ENCODE measurements at places on chromosomes 4 and X.

GRCh38 chr4:104210420-104210819 lies 284.3 kb downstream of the CXXC4 start:
- DNase-seq: no peak

DNA sequence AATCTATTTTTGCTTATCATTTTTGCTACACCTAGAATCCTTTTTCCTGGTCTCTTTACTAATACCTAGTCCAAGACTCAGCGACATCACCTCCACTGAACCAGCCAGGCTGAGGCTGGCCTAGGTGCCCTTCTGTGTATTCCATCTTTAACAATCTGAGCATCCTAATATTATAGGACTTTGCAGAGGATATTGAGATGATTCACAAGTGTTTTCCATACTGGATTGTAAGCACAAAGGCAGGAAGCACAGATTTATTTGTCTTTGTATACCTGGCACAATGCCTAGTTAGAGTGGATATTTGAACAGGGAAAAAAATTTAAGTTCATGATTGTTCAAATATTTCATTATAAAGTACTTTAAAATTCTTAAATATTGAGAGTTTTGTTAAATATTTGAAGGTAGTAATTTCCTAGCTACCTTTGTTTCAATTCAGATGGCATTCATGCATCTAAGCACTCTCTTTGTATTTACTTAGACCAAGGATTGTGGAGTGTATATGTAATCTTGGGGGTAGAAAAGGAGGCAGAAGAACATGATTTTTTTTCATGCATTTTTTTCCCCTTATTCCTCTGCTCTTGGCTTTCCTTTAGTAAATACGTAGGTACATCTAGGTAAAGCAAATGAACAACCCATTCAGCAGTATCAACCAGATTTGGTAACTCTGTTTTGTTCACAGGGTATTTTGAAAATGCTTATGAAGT lies 18.4 kb downstream of the SMARCA5 start:
- no peak for DNase-seq

- peak; percentile 13 for DNase-seq
Measured at GRCh38 chr4:150950657-150951288, 64.3 kb downstream of the LRBA start.

DNA sequence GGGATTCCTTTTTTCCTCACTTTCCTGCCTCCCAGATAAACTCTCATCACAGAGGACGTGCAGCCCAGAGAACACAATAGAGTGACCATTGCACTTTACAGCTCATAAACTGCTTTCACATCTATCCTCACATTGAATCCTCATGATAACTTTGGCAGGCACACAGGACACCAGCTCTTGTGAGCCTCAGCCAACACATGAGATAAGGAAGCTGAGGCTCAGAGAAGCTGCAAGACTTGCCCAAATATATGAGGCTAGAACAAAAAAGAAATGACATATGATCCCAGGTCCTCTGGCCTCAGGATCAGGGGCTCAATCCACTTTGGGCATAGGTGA lies 85.0 kb upstream of the CPEB2 start:
- no peak for DNase-seq

DNA sequence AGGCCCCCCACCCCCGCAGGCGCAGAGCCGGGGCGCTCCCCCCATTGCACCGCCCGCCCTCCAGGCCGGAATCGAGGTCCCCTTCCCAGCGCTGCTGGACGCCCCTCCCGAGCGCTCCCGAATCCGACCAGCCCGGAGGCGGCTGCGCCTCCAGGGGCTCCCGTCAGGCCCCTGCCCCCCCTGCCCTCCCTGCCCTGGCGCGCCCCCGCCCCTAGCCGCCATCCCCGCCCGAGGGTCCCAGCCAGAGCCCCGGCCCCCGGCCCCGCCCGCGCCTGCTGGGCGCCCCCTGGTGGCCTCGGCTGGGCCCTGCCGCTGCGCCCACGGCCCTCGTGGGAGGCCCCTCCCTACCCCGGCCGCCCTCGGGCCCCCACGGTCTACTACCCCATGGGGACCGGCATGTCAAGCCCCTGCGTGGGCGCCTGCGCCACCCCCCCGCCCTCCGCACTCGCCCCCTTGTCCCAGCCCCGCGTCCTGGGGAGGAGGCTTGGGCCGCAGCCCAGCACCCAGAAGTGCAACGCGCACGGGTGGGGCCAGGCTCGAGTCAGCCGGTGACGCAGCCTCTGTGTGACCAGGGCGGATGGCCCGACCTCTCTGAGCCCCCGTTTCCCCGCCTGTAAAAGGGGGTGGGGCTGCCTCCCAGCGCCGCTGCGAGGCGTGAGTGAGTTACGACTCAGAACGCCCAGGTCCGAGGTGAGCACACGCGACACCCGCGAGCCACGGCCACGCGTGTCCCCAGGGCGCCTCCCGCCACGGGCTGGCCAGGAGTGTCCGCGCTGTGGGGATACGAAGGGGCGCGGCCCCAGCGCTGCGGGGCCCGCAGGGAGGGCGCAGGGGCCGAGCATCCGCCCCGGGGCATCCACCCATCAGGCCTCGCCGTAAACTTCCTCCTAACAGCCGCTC lies 104.9 kb downstream of the FAM53A start:
- peak; percentile 37 for DNase-seq

GRCh38 chr4:27248829-27249228 lies 388.2 kb downstream of the STIM2 start:
- DNase-seq: no peak

DNA sequence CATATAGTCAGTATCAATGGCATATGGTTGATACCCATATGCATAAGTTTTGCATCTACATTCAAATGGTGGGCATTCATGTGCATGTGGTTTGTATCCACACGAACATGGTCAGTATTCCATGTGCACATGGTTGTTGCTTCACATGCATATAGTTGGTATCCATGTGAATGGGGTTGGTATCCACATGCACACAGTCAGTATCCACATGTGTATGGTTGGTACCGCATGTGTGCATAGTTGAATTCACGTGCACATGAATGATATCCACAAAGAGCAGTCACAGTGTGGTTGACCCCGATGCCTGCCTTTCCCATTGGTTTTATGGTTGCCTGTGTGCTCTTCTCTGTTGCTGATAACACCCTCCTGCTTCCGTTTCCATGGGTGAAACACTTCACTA lies 427.9 kb downstream of the STIM2 start:
- no peak for DNase-seq

DNA sequence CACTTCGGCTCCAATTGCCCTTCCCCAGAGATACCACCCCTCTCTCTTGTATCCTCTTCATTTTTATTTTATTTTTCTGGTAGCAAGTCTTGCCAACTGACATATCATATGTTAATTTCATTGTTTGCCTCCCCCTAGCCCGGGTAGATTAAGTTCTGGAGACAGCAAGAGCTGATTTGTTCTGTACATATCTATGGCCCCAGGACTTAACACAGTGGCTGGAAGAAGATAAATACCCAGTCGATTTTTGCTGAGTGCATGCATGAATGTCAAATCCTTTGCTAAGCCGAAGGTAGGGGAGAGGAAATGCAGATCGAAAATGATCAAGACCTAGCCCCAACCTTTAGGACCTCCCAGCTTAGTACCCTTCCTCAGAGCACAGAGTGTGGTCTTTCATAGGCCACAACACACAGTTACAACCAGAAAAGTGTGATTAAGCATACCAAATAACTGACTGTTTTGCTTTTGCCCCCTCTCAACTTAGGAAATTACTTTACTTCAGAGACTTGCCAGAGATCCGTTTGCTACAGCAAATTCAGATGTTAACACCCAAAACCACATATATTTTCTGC lies 58.7 kb upstream of the KLF3 start:
- no peak for DNase-seq

DNA sequence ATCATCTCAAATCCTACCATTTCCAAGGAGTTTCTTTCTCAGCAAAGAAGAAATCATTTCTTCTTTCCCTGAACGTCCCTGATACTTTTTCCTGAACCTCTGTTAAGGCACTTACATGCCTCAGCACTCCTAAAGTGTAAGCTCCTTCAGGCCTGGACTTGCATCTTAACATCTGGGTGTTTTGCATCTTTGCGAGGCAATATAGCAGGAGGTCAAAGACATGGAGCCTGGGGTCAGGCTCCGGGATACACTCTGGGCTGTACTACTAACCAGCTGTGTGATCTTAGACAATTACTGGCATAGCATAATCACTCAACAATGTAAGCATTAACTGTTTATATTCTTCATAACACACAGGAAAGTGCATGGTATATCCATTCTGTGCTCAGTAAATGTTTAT lies 275.5 kb upstream of the BOD1L1 start:
- DNase-seq: no peak

GRCh38 chr4:24910499-24910898 lies 2.3 kb downstream of the CCDC149 start:
- peak; percentile 56 for DNase-seq

DNA sequence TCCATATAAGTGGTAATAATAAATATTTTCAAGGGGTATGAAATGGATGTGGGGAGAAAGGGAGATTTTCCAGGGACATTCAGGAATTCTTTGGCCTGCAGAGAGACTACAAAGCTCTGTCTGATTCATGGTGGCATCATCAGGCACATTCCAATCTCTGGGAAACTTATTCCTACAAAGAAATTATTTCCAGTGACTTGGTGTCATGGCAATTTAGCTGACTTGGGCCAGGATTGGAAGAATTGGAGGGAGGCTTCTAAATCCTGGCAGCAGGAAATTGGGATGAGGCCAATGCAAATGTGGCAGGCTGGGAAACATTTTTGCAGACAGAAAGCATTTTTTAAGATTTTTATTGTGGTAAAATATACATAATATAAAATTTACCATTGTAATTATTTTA lies 204.6 kb downstream of the RTL9 start:
- DNase-seq: peak; percentile 55

DNA sequence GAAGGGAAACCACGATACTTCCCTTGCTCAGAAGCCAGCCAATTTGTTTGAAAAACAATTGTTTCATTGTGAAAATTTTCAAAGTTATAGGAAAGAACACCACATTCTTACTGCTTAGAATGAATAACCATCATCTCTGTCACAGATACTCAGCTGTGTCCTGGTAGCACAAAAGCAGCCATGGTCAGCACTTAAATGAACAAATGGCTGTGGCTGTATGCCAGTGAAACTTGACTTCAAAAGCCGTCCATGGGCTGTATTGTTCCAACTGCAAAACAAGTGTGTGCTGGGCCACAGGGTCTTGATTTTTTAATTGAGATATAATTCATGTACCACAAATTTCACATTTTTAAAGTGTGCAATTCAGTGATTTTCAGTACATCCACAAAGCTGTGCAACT lies 19.6 kb downstream of the NSDHL start:
- no peak for DNase-seq

DNA sequence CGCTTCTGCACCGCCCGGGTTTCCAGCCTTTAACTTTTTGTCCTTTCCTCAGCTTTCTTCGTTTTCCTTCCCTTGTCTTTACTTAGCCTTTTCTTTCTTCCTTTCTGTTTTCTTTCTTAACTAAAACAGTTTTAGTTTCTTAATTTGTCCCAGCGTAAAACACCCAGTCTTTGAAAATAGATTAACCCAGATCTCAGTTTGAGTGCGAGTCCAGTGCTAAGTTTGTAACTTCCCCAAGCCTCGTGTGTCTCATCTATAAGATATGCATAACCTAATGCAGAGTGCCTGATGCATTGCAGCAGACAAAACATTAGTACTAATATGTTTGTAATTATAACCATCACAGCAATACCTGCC lies 460 bp upstream of the GEMIN8 start:
- no peak for DNase-seq

DNA sequence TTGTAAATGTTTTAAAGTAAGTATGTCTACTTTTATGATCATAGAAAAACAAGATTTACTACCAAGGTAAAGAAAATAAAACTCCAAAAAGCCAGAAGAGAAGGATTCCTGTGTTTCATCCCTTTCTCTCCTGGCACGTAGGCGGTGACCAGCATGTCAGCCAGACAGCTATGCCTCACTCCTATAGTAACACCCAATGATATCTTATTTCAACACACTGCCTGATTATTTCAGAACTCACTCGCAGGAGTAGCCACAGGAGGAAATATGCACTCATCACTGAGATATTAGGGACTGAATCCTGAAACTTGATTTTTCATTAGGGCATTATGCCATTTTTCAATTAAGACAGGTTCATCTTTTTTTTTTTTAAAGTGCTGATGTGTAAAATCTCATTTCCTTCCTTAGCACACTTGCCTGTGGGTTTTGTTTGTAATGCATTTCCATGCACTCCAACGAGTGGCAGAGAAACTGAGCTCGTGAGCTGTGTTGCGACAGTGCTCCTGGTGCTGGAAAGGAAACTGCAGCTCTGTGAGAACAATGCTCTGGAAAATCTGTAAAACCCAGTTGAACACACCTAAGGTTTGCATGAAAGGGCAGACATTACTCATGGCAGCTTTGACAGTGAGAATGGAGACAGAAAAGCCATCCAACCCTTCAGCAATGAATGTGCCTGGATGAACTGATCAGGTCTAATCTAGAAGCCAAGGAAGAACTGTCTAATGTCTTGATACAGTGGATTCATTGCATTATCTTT lies 18.2 kb downstream of the RAI2 start:
- no peak for DNase-seq

GRCh38 chrX:64186974-64187761 lies 18.3 kb downstream of the AMER1 start:
- DNase-seq: no peak

DNA sequence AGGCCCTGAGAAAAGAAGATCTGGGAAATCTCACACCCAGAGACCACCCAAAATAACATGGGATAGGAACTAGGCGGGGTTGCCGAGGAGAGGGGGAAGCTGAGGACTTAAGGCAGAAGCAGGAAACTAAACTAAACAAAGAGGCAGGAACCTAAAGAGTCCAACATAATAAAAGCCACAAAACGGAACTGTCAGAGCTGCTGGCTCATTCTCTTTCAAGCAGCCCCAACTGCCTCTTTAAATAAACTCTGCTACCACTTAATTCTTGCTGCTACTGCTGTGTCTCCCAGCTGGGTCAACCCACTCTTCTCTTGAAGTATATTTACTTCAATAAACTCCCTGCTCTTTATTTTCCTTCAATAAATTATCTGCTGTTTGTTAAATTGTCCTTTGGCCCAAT lies 44.5 kb downstream of the MAGEB16 start:
- DNase-seq: no peak

DNA sequence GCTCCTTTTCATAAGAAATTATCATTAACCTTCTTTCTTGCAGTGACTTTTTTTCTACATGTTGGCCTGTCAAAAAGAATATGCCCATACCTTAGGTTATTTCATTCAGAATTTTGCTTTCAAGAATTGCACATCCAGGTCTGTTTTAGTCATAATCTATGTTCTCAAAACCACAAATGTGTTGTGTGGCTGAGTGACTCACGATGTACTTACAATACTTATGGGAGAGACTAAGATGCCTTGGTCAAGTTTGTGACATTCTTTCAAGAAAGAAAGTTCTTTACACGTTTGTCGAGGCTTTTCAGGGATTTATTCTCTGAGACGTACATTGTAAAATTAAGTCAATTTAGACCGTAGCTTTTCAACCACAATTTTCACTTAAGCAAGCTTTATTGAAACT lies 396.7 kb downstream of the FSTL5 start:
- no peak for DNase-seq

GRCh38 chrX:38560776-38561125 lies 591 bp upstream of the TSPAN7 start:
- DNase-seq: no peak

DNA sequence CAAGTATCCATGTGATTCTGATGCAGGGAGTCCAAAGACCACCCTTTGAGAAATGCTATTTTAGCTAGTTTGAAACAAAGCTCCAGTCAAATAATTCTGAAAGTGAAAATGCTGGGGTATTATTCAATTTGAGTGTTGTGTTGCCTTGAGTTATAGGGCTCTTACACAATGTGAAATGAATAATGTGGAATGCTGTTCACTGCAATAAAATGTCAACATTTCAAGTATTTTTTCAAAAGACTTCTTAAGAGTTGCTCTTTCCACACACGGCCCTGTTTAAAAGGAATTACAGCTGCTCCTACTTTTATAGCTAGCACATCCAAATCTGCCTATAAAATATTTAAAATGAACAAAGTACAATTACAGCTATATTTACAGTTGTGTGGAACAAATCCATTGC lies 27.5 kb upstream of the PLS3 start:
- no peak for DNase-seq

Measured in RCC 7860 (cell line).